Kidney (tissue), 22 donors: ENCODE measurements at places on chromosomes 2 and 18.

DNA sequence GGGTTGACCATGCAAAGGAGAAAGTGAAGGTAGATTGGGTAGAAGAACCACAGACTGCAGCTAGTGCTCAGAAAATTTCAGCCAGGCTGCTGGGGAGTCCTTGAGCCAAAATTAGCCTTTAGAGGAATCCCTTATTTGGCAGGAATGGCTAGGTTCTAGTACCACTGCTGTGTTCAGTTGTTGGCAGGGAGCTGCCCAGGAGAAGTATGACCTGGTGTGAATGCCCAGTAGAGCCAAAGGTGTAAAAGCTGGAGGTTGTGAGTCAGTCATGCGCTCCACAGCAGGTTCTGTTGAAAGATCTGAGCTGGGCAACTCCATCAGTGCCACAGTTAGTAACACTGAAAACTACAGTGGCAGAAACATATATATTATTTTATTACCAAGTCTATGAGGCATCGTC is 36.4 kb upstream of the TBR1 start:
- no peak for DNase-seq

DNA sequence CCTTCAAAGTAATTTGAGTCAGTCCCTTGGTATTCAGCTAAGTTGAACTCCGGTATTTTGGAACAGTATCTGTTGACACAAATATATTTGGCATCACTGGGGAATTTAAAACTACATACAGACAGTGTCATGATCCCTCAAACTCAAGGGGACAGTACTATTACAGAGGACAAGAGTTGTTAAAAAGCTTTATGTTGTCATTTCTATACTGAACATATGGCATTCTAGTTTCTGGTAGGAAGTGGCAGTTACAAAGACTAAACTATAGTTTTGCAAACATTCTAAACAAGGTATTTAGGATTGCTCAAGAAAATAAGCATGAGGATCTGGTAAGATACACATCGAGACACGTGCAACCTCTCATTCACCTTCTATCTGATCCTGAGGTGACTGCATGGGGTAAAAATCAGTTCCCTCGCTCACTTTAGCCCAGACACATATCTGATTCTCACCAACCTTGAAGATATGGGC is 16.6 kb upstream of the CCNYL1 start:
- no peak for DNase-seq

DNA sequence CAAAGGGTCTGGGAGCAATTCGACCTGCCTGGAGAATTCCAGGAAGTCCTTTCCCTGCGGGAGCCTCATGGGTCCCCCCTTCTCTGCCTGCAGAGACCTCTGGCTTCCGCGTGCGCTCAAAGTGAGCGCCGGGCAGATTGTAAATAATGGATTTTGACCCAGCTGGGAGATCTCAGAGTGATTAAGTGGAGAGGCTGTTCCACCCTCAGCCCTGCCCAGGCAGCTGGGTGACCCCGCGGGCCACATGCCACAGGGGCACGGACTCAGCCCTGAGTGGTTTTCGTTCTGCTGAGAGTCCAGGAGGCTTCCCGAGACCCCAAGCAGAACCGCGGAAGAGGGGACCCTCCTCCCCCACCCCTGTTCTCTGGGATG is 1.2 kb downstream of the KCNG2 start:
- DNase-seq: peak; percentile 64

- no peak for DNase-seq
Observed at GRCh38 chr2:230268606-230269243, 43.2 kb downstream of the SP140 start.
